ENCODE measurements at places on chromosomes 11 and 22. TPM values are rescaled to one million over a fixed set of nuclear protein-coding genes. Genes with fewer than 3 reads are reported as not detected.

DNA sequence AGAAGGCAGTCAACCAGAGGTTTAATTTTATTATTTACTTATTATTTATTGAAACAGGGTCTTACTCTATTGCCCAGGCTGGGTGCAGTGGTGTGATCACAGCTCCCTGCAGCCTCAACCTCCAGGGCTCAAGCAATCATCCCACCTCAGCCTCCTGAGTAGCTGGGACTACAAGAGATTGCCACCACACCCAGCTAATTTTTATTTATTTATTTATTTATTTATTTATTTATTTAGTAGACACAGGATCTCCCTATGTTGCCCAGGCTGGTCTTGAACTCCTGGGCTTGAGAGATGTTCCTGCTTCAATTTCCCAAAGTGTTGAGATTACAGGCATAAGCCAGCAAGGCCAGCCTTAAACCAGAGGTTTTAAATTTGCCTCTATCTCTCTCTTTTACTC lies 83.1 kb downstream of the RCN1 start:
- no peak for DNase-seq

GRCh38 chr11:2096011-2096918 lies 42.9 kb downstream of the IGF2 start:
- DNase-seq: no peak

The TANGO2 gene
- total RNA-seq: 25.8 TPM

GRCh38 chr22:48161298-48161697 lies 1398.8 kb downstream of the TBC1D22A start:
- DNase-seq: no peak

The FAM118B gene
- 40.4 TPM for total RNA-seq

- DNase-seq: no peak
Measured at GRCh38 chr22:38034278-38034882, 22.8 kb upstream of the PICK1 start.

The AP2A2 gene
- 55.3 TPM for total RNA-seq
